ENCODE measurements at places on chromosomes 7 and 10. TPM values are rescaled to one million over a fixed set of nuclear protein-coding genes. Genes with fewer than 3 reads are reported as not detected.

The SLC39A12 gene
- 0.29 TPM for polyA plus RNA-seq

The PIK3CG gene
- not detected for polyA plus RNA-seq

DNA sequence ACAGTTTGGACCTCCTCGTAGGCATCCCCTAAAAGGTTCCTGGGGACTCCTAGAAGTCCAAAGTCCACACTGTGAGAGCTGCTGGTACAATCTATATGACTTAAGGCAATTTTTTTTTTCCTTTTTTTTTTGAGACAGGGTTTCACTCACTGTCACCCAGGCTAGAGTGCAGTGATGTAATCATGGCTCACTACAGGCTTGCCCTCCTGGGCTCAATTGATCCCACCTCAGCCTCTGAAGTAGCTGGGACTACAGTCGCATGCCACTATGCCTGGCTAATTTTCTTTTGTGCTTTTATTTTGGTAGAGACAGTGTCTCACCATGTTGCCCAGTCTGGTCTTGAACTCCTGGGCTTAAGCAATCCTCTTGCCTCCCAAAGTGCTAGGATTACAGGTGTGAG, 4.6 kb upstream of the SPOCK2 start:
- no peaks in the 10 kb centered on the region for H3K36me3 ChIP-seq
- H3K27ac ChIP-seq = no peak overlapping the region
- no peak for DNase-seq
- no peak overlapping the region for H3K4me3 ChIP-seq

The RHOBTB1 gene
- polyA plus RNA-seq = 12.5 TPM

The AOAH gene
- not detected for polyA plus RNA-seq
